ENCODE measurements at places on chromosomes 16 and 17.

- DNase-seq = no peak
These were observed 23.3 kb downstream of the CPNE2 start for GRCh38 chr16:57115514-57116182.

DNA sequence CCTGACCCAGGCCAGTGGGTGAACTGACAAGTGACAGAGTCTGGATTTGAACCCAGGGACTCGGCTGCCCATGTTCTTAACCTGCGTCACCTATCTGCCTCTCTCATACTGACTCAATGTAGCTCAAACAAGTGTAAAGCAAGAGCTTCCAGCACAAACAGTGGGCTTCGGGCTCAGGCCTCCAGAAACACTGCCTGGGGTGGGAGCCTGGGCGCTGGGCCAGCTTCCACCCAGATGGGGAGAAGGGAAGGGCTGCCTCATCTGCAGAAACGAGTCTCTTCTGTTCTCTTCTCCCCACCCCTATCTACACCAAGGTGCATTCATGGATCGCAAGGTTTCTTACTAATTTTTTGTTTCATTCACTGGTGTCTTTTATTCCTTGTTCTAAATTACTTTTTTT is 1.3 kb downstream of the CDRT4 start:
- DNase-seq = no peak

DNA sequence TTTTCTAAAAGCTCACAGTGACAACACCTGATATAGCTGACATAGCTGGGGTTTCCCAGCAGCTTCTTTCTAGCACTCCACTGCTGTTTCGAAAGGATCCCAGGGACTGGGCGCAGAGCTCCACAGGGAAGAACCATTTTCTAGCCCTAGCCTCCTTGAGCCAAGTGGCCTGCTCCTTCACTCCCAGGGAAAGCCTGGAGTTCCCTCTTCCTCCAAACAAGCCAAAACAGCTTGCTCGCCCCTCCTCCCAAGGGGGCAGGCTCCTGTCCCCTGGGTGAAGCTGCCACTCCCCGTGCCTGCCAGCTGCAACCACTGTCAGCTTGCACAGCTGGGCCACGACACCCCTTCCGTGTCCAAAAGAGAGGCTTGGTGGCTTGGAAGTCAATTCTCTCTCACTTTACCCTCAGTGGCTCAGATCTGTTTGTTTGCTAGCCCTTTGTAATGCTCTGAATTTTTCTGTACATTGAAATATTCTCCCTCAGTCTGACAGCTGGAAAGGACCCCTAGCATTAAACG is 59.8 kb downstream of the CYTH1 start:
- no peak for DNase-seq

- no peak for DNase-seq
These were observed 21.2 kb upstream of the GINS2 start for GRCh38 chr16:85709766-85710585.

GRCh38 chr16:2006317-2006716 is 3.3 kb downstream of the ZNF598 start:
- no peak for DNase-seq

DNA sequence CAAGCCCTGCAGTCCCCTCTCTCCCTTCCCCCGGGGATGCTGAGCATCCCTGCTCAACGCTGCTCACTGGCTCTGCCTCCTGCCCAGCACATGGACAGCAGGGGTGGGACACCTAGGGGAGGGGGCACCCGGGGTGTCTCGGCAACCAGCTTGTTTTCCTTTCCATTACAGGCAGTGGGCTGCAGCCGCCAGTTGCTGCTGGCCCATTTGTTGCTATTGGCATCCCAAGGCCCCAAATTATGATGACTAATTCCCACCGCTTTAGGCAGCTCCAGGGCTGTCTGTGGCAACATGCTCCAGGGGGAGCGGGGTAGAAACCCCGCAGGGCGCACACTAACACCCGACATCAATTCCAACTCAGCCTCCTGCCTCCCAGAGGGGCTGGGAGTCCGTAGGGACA is 4.9 kb downstream of the SDK2 start:
- DNase-seq = no peak

DNA sequence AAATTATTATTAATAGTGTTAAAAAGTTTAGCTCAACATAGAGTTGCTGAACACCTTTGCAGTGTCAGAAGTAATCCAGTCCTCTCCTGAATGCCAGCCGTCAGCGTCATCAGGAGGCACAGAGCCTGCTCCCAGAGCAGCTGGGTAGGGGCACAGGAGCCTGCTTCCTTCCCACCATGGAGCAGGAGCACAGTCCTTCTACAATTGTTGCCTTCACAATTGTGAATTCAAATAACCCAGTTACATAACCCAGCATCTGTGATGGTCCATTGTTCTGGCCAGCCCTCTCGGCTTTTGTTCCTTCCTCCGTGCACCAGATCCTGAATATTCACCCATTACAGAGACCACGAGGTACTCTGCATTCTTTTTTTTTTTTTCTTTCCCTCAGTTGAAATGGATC is 393.9 kb upstream of the MAF start:
- DNase-seq = no peak

DNA sequence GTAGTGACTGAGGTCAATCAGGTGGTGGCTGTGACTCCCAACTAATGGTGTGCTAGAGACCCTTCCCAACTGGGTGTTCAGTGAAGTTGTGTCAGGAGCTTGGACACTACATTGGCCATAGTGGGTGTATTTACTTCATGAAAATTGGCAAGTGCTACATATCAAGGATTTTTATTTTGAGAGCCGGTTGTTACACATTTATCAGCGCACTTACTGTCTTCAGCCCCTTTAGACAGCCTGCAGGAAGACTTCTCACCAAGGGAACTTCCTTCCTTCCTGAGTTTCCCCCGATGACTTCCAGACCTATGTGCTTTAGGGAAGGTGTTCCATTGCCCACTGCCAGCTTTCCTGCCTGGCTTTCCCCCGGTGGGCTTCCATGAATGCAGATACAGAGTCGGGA is 261.2 kb downstream of the CBLN1 start:
- no peak for DNase-seq

- DNase-seq = no peak
These were observed 23.8 kb downstream of the SPHK1 start for GRCh38 chr17:76408037-76408849.

GRCh38 chr16:57118461-57119084 is 26.2 kb downstream of the CPNE2 start:
- no peak for DNase-seq

DNA sequence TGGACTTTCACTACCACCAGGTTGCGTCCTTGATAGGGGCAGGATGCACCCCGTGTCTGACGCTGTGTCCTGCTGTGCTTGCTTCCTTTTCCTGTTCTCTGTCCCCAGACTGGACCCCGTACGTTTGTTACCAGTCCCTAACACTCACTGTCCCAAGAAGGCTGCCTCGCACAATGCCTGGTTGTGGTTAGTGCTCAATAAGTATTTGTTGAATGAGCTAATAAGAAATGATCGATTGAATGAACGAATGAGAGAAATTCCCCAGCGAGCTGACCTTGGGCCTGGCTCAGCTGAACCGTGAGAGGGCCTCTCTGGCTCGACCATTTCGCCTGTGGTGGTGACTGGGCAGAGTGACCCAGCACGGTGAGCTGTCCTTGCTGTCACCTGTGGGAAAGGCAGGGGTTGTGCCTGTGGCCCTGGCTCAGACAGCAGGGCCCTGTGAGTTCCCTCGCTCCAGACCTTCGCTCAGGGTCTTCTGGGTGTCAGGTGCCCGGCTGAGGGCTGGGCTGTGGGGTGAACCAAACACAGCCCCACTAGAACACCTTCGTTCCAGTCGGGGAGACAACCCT is 20.9 kb downstream of the CMIP start:
- DNase-seq = no peak

GRCh38 chr17:40283662-40284061 is 4.0 kb upstream of the CDC6 start:
- DNase-seq = no peak
